ENCODE measurements at places on chromosomes 11 and 22.
A peak's percentile ranks its signal among the peaks of the same experiment; 100 is the strongest.

GRCh38 chr22:32827049-32827602 is 25.6 kb downstream of the TIMP3 start:
- no peak for DNase-seq

DNA sequence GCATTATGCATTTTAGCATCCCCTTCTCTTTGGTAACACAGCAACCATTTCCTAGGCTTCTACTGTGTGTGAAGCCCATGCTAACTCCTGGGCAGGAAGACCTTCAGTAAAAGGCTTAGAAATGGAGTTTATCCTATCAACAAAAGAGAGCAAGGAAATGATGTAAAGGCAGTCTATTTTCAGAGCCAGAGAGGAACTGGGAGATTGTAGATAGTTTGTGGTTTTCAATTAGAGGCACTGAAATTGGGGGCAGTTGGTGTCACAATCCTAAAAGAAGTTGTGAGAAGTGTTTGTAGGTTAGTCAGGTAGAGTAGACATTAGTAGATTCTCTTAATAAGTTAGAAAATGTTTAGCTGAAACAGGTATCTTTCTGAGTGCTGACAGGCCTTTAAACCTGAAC is 7.1 kb downstream of the ACAD8 start:
- DNase-seq = no peak

- DNase-seq = no peak
Measured at GRCh38 chr22:22103078-22103875, 120.7 kb upstream of the TOP3B start.

DNA sequence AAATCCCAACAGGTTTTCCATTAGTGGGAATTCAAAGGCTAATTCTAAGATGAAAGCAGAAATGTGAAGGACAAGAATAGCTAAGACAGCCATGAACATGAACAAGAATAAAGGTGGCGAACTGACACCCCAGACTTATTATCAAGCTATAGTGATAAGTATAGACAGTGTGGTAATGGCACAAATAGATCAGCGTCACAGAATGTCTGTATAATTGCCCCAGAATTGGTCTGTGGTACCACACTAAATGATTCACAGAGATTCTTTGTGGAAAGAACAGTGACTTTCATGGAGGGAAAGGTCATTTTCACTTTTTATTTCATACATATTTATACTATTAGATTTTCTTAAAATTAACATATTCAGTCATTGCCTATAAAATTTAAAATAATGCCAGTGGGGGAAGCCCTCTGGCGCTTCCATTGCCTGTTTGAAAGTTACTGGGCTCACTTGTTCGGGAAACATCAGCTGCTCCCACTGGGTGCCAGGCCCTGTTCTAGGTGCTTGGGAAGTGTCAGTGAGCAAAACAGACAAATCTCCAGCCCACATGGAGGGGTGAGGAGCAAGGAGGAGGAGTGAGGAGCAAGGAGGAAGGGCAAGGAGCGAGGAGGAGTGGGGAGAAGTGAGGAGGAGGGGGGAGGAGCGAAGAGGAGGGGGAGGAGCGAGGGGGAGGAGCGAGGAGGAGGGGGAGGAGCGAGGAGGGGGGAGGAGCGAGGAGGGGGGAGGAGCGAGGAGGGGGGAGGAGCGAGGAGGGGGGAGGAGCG is 11.3 kb upstream of the NLRP6 start:
- DNase-seq = no peak

GRCh38 chr22:29744902-29745301 is 21.9 kb downstream of the ZMAT5 start:
- no peak for DNase-seq

DNA sequence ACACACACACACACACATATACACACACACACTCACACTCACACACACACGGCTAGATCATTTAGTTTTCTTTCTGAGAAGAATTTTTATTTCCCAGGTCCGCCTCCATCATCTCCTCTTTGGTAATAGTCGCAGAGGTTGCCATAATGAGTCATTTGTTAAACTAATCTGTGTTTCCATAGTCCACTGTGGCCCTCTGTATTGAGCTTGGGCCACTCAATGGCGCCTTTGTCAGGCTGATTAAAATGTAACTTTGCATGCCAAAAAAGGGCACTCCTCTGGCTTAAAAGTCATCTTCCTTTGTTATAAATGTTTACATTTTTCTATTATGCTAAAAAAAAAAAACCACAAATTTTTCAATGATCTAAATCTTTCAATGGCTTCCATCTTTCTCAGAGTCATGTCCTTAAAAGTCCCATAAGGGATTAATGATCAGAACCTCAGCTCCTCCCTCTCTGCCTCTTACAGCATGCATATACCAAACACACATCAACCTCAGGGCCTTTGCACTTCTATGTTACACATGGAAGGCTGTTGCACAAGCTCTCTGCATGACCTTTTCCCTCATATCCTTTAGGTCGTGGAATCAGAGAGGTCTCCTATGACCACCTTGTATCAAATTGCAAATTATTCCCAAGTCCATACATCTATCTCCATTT is 35.3 kb downstream of the EHF start:
- DNase-seq = no peak

GRCh38 chr11:125457814-125458343 is 38.2 kb downstream of the FEZ1 start:
- DNase-seq = no peak

DNA sequence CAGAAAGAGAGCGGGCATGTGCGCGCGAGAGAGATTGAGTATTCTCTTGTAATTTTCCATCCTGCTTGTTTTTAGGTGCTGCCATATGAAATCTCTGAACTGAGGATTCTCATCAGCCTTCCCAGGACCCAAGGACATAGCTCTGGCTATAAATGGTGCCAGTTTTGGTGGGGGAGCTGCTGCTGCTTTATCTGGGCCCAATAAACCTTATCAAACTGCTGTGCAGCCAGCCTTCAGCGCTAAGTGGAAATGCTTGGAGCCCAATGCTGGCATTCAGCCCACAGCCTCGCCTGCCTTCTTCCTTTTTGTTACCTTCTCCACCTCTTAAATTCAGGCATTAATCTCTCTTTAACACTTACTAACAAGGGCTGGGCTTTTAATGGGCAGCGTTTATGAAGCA is 2.4 kb upstream of the ZBTB16 start:
- DNase-seq = no peak

DNA sequence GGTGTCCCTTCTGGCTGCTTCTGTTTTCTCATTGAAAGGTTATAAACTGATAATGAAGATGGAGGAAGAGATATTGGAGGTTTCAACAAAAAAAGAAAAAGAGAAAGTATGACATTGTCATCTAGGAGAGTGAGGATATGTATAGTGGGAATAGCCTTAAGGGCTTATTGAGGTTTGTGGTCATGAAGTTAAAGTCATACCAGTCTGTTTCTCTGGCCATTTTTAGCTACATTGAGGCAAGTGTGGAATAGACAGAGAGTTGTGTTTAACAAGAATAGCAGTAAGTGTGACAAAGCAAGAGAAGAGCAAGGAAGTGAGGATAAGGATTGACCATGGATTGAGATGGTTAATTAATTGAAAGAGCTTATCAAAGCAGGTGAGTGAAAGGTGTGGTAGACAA is 110.4 kb downstream of the ELP4 start:
- no peak for DNase-seq

GRCh38 chr22:22816766-22817410 is 70.7 kb upstream of the IGLL5 start:
- DNase-seq = no peak

- no peak for DNase-seq
Measured at GRCh38 chr11:115269191-115269950, 234.8 kb downstream of the CADM1 start.

DNA sequence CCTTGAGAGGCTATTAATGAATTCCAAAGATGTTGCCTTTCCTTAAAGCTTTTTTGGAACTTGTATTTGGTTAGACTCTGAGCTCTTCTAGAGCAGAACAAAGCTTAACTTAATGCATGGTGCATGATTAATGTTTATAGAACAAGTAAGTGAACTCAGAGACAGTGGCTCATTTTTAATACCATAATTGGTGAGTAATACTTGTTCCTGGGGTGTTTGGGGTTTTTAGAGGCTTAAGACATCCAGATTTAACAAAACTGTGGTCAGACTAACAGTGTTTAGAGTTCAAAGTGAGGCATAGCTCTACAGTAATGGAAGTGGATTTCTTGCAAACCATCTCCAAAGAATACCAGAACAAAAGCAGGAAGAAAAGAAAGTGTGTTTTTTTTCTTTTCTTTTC is 73.7 kb upstream of the CTSC start:
- no peak for DNase-seq

DNA sequence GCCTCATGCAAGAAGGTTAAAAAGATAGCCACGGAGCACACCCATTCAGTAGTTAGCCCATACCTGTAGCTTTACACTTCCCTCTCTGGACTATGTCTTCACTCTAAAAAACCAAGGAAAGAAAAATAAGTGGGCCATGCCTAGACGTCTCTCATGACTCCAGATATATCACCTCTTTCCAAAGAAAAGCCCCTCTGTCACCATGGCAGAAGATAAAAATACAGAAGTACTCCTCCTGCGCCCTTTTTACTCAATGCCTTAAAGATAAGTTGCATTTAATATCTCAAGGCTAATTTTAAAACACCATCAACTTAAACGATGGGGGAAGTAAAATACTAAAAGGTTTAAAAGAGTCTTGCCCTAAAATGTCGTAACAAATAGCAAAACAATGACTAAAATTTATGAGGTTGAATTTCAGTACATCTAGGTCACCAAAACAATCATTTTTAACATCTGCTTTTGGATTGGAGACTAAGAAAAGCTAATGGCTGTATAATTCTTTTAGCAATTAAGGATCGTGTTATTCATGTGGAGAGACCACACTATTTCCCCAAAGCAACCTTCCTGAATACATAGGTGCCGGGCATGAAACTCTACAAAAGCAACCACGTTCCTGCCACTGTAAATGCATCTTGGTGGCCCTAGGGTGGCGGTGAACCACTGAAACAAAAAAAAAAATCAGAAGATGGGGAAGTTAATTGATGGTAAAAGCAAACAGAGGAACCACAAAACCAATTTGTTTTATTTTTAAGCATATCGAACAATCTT is 46.0 kb downstream of the CELF1 start:
- no peak for DNase-seq

DNA sequence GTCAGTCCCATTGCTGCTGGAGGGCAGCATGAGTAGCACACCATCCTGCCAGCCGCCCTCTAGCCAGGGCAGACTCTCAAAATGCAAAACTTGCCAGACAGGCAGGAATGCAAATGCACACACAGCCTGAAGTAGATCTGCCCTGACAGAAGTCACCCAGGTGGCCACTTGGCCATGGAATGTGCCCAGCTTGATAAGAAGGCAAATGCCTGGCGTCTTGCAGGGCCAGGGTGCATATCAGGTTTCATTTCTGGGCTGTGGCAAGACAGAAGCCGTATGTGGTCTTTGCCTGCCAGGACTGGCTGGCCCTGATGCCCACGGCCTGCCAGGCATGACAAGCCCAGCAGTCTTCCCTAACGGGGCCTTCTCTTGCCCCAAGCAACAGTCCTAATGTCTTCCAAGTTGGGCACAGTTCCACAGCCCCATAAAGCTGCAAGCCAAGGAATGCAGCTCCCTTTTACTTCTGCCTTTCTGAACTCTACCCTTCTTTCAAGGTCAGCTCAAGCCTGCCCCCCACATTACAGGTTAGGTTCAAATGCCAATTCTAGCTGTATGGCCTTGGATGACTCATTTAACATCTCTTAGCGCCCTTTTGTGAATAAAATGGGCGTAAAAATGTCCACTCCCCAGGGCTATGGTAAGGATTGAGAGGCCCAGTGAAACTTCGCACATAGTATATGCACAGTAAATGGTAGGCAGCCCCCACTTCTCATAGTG is 29.7 kb downstream of the POU2AF3 start:
- DNase-seq = no peak

DNA sequence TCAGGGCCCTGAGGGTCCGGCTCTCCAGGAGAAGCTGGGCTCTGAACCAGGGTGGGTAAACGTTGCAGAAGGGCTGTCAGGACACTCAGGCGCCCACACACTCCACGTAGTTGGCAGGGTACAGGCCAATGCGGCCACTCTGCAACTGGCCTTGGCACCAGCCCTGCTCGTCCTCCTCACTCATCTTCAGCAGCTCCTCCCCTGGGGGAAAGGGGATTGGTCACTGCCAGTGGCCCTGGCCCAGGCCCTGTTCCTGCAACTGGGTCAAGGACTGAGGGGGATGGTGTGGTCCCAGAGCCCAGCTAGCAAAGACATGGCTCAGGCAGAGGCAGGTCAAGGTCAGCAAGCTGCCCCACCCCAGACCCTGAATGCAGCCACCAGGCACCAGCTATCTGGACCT is 1.2 kb upstream of the ARFGAP2 start:
- no peak for DNase-seq

- DNase-seq = no peak
Measured at GRCh38 chr11:19320827-19321226, 80.1 kb upstream of the E2F8 start.

GRCh38 chr11:79026803-79027445 is 413.9 kb downstream of the TENM4 start:
- DNase-seq = no peak

- DNase-seq = peak; percentile 48
Measured at GRCh38 chr11:121592708-121593107, 139.9 kb upstream of the SORL1-AS1 start.

- no peak for DNase-seq
Measured at GRCh38 chr11:405323-405953, 9.4 kb downstream of the SIGIRR start.

Data from GM13977 (cell line).